ENCODE measurements at places on chromosomes 13 and 19.
A peak's percentile ranks its signal among the peaks of the same experiment; 100 is the strongest.

- no peak for DNase-seq
Measured at GRCh38 chr19:56314018-56314380, 640 bp downstream of the ZSCAN5A start.

DNA sequence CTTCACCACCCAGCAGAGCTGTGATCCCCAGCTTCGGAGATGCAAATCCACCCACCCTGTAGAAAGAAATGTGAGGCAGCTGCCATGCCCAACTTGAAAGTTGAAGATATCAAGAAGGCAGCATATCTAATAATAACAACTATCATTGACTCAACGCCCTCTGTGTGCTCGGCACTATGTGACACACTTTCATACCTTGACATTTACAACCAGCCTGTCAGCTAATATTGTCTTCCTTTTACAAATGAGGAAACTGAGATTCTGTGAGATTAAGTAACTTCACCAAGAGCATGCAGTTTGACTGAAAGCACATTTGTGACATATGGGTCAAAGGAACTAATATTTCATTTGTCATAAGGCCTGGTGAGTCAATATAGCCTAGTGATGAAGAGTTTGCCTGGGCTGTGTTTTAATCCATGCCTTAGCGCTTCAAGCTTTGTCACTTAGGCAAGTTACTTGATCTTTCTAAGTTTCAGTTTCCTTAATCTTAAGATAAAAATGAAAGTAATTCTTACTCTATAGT is 137.0 kb downstream of the FLT1 start:
- DNase-seq: no peak

DNA sequence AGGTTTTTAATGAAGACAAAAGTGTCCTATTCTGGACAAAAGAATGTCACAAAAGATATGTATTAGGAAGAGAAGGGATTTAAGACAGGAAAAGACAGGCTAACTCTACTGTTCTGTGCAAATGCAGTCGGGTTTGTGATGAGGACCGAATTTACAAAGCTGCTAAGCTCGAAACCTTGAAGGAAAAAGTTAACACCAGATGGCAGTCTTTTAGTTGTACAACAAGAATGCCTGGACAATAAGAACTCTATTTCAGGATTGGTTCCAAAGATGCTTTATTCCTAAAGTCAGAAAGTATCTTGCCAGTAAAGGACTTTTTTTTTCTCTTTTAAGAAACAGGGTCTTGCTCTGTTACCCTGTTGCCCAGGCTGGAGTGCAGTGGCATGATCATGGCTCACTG is 51.1 kb downstream of the HS6ST3 start:
- no peak for DNase-seq

GRCh38 chr19:52343548-52343947 is 7.5 kb downstream of the ZNF610 start:
- DNase-seq: no peak

DNA sequence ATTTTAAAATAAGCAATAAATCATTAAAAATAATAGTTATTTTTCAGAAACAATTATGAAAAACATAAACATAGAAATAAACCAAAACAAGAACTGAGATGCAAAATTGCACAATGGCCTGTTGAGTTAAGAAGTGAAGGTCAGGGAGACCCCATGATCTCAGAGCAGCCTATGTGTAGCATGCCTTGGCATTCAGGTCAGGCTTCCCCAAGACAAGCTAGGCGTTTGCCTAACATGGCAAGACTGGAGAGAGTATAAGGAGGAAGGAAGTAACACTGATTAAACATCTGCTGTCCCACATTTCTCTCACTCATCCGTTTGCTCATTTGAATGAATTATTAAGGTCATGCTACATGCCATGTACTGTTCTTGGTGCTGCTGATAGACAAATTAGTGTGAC is 291.8 kb downstream of the TSHZ3 start:
- no peak for DNase-seq

- no peak for DNase-seq
Measured at GRCh38 chr13:80498433-80498832, 157.5 kb upstream of the SPRY2 start.

- DNase-seq: no peak
Measured at GRCh38 chr13:76874479-76874878, 11.7 kb downstream of the KCTD12 start.

DNA sequence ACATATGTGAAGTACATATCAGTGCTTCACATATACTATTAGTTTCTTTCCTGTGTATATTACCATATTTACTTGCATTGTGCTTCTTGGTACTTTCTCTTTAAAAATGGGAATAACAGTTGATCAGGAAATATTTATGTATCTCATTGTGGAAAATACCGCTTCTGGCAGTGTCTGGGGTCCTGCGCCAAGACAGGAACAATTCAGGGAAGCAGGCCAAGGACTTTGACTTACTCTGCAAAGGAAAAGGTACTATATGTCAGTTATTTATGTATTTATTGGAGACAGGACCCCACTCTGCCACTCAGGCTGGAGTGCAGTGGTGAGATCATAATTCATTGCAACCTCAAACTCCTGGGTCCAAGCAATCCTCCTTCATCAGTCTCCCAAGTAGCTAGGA is 57.7 kb upstream of the NBEA start:
- no peak for DNase-seq

DNA sequence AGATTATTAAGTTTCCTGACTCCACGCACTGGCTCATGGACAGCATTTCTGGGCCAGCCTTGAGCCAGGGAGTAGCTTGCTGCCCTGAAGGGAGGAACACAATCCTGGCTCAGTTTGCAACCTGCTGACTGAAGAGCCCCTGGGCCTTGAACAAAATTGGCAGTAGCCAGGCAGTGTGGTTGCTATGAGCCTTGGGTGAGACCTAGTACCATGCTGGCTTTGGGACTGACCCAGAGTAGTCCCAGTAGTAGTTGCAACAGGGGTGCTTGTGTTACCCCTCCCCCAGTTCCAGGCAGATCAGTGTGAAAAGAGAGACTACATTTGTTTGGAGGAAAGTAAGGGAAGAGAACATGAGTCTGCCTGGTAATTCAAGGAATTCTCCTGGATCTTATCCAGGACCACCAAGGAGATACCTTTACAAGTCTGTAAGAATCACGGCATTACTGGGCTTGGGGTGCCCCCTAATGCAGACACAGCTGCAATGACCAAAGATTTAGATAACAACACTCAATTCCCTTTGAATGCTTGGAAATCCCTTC is 22.0 kb downstream of the ITGBL1 start:
- no peak for DNase-seq

GRCh38 chr13:99938635-99939034 is 32.9 kb downstream of the ZIC5 start:
- no peak for DNase-seq

GRCh38 chr19:8269724-8270123 is 38.4 kb downstream of the CD320 start:
- DNase-seq: no peak

- peak; percentile 41 for DNase-seq
Measured at GRCh38 chr13:23375001-23375971, 58.2 kb downstream of the SACS start.

DNA sequence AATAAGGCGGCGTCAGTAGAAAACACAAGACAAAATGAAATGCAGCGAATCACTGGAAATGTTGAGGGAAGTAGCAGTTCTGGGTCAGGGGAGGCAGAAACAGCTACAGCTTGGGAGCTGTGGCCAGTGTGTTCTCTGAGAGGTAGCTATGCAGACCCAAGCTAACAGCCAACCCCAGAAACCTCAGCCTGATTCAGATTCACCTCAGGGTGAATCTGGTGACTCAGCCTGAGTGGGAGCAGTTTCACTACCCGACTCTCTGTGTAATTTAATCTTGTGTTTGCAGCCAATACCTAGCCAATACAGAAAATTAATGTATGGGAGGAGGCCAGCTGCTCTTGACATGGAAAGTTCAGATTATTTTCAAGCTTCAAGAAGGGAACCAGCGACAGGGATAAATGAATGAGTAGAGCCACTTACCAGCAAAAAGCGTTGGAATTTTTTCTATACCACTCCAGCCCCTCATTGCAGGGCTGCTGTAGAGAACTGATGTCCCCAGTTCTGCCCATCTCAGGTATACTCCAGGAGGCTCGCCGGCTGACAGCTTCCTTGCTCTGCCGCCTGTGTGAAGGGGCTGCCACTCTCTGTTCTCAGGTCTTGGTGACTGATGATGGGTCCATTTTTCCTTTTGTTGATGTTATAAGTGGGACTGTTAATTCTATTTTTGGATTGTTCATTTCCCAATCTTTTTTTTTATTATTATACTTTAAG is 8.9 kb downstream of the IGFL3 start:
- no peak for DNase-seq

GRCh38 chr13:75363371-75363770 is 118.6 kb downstream of the TBC1D4 start:
- no peak for DNase-seq

GRCh38 chr13:71309905-71310304 is 557.1 kb downstream of the DACH1 start:
- DNase-seq: no peak

DNA sequence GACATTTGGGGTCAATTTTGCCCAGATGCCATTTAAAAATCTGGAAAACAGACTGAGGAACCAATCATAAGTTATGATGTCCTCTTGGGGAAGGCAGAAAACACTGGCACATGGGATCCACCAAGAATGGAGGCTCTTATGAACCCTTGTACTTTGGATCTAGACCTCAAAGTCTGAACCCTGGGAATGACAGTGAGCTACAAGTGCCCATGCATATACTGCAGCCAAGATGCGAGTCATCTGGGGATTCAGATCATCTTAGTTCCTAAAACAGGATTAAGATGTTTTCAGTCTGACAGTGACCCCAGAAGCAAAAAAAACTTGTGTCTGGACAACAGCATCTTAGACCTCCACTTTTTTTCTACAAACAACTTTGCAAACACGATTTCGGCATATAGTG is 100.2 kb upstream of the SIAH3 start:
- no peak for DNase-seq

- no peak for DNase-seq
Measured at GRCh38 chr13:50257646-50258045, 242.4 kb downstream of the KCNRG start.

- DNase-seq: no peak
Measured at GRCh38 chr13:102903659-102904407, 58.0 kb downstream of the ERCC5 start.

DNA sequence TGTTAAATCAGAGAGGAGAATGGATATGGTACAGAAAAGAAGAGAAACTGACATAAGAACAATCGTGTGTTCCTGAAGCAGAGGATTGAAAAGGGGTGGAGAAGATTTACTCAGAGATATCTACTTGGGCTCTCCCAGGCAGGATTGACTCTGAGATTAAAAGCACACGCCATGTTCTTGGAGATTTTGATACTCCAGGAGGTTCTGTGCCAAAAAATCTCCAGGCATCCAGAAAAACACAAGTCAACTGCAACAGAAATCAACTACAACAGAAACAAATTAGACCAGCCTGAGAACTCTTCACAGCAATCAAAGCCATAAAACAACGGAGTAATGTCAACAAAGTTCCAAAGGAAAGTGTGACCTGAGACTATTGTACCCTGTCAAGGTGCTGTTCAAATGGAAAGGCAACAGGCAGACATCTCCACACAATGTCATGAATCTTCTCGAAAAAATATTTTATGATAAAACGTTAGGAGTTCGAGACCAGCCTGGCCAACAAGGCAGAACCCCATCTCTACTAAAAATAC is 104.2 kb downstream of the UBL3 start:
- DNase-seq: no peak

GRCh38 chr13:89883893-89884448 is 1463.5 kb upstream of the MIR17HG start:
- DNase-seq: no peak

DNA sequence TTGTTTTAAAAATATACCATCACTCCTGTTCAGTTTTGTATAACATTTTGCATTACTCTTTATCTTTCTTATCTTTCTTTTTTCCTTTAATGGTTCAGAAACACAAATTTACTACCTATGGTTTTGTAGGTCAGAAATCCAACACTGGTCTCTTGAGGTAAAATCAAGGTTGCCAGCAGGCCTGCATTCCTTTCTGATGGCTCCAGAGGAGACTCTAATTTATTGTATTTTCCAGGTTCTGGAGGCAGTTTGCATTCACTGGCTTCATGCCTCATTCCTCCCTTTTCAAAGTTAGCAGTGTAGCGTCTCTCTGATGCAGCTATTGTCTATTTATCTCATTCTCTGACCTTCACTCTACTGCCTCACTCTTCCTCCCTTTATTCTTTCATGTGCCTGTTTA is 767.4 kb downstream of the SLITRK6 start:
- DNase-seq: no peak

- no peak for DNase-seq
Measured at GRCh38 chr19:51107406-51108065, 673 bp downstream of the CTU1 start.

GRCh38 chr13:97562962-97563361 is 129.0 kb downstream of the RAP2A start:
- no peak for DNase-seq

- no peak for DNase-seq
Measured at GRCh38 chr13:100855151-100855550, 180.6 kb upstream of the TMTC4 start.

DNA sequence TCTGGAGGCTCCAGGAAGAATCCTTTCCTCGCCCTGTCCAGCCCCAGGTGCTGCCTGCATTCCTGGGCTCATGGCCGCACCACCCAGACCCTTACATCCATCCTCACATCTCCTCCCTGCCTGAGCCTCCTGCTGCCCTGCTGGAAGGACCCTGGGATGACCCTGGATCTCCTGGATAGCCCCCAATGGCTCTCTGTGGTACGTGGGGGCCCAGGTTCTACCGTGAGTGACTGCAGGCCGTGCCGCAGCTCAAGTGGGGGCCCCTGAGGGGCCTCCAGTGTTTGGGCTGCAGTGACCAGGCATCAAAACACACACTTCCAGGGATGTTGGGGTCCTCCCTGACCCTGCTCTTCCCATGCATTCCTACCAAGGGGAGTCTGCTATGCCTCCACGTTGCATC is 8.3 kb upstream of the MCF2L start:
- DNase-seq: no peak

DNA sequence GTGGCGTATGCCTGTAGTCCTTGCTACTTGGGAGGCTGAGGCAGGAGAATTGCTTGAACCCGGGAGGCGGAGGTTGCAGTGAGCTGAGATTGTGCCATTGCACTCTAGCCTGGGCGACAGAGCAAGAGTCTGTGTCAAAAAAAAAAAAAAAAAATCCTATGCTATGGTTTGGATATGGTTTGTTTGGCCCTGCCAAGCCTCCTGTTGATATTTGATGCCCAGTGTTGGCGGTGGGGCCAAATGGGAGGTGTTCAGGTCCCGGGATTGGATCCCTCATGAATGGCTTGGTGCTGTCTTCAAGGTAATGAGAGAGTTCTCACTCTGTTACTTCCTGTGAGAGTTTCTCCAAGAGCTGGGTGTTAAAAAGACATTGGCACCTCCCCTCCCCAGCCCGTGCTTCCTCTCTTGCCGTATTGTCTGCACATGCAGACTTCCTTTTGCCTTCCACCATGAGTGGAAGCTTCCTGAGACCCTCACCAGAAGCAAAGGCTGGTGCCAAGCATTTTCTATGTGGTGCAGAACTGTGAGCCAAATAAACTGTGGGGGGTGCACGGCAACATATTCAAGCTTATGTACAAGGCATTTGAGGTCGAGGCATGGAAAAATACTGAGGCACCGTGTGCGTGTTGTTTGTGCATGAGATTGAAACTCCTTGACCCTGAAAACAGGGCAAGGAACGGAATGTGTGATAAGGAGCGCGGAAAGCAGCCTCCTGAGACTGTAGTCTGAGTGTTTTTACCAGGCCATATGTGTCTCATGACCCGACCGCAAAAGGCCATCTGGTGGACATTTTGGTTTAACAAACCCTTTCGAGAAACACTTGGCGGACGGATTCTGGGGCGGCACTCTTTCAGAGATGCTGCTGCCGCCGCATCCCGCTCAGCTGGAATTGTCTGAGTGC is 7.3 kb downstream of the SIGLEC9 start:
- DNase-seq: peak; percentile 3

Data from GM04503 (cell line).